NCI-H2081 (cell line): ENCODE measurements at places on chromosomes 4 and X.

DNA sequence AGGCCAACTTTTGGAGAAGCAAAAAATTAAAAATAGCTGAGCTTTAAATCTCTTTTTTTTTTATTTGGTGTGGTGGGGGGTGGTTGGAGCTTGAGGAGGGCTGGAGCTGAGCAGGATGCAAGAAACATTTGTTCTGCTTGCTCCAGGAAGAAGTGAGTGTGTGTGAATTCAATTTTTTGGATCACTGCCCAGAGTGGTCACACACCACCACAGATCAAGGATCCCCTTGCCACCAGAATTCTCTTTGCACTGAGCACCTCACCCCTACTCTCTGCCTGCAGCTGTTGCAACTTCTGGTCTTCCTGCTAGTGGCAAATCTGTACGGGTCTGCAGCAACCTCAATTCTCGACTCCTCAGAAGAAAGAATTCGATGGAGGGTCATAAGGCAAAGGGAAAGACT lies 19.9 kb upstream of the PLP1 start:
- DNase-seq: no peak

DNA sequence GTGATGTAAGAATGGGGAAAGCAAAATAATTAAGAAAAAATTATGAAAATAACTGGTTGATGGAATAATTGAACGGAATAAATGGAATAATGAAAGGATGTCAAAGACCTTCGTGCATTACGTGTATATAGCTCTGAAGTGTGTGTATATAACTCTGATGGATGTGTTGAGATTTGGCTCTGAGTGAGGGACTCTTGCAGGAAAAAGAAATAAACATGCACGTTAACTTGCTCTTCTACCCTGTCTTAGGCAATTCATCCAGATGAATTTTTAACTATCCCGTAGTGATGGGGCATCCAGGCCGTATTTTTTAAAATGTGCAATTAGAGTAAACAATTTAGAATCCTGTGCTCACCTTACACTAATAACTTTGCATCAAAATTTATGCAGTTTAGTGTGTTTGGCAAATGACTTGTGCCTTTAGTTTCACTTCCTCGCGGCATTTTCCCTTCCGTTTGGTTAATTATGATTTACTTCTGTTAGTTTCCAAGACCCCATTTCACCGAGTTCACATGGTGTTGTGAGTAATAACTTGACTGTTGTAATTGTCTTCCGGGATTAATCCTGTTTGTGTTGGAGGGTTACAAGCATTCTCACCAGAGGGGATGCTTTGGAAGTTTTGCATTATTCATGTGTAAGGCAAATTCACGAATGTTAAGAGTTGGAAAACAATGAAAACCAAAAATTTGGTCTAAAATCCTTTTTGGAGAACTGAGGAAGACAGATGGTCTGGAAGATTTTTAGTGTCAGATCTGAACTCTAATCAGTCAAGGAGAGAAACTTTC lies 256.5 kb upstream of the FAT1 start:
- DNase-seq: no peak

GRCh38 chr4:22532896-22533295 lies 17.0 kb upstream of the ADGRA3 start:
- no peak for DNase-seq

GRCh38 chr4:164779080-164779479 lies 25.1 kb downstream of the SMIM31 start:
- no peak for DNase-seq

DNA sequence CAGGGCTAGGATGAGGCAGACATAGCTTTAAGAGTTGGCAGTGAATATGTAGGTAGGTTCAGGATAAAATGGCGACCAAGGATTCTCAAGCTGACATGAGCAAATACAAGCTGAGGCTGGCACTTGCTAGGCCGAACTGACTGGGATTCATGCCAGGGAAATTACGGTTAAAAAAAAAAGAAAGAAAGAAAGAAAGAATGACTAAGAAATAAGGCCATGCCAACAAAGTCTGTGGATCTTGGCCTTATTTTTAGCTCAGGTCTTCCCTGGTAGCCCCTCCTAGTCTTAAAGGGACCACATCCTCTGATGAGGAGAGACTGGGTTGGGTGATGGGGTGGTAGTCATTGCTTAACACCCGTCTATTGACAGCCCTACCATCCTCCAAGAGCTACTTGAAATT lies 64.4 kb upstream of the KLHL13 start:
- DNase-seq: no peak

DNA sequence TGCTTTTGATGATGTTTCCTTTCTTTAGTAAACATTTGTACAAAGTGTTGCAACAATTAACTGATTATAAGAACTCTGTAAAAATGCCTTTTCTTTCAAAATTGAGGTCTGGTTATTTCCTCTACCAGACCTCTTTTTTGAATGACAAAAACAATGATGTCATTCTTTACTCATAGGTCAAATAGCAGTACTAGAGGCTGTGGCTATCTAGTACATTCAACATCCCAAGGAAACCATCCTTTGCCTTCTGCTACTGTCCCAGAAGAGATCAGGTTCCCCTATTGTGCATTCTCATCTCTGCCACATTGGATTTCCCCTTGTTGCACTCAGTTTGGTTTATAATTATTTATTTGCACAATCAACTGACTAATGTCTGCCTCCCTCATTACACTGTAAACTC lies 19.1 kb upstream of the MAD2L1 start:
- no peak for DNase-seq

DNA sequence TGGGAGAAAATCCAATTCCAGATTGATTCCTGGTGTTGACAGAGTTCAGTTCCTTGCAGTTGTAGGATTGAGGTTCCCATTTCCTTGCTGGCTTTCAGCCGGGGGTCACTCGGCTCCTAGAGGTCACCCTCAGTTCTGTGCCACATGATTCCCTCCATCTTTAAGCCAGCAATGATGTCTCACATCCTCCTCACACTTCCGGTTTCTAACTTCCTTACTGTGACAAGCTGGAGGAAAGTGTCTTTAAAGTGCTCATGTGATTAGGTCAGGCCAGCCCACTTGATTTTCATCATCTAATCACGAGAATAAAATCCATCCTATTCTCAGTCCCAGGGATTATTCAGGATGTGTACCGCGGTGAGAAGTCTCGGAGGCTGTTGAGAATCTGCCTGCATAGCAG lies 19.4 kb upstream of the SMIM31 start:
- no peak for DNase-seq

GRCh38 chr4:57018980-57019379 lies 40.3 kb downstream of the POLR2B start:
- DNase-seq: no peak

GRCh38 chr4:72418458-72418857 lies 150.6 kb downstream of the ADAMTS3 start:
- peak; percentile 79 for DNase-seq
